ENCODE measurements at places on chromosomes 2 and 18.

DNA sequence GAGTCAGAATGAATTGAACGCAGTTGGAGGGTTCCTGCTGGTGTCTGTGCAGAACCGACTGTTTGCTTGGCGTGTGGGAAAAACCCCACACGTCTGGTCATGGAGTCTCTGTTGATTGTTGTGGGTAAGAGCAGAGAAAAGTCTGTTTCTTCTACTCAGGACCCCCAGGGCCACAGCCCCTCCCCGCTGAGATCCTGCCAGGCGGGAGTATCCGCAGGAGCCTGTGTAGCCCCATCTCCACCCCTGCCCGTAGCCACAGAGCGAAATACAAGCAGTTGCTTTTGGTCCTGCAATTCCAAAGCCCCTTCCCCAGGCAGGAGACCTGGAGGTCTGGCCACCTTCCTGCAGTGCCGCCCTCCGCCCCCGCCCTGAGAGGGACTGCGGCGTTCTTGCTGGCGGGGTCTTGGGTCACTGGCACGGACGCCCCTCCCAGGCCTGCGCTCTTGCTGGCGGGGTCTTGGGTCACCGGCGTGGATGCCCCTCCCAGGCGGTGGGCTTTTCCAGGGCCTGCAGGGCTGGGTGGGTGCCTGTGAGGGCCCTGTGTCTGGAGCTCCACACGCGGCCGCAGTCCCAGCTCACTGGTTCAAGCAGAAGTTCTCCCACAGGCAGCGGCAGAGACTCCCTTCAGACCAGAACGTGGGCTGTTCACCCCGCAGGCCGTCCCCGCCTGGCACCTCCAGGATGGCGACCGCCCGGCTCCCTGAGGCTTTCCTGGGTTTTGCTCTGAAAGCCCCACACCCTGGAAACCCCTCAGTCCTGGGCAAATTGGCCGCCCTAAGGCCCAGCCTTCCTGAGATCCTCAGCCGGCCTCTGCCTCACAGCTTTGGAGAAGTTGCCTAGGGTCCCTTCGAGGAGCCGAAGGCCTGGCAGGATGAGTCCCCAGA lies 76.0 kb upstream of the CTDP1 start:
- no peak for DNase-seq

DNA sequence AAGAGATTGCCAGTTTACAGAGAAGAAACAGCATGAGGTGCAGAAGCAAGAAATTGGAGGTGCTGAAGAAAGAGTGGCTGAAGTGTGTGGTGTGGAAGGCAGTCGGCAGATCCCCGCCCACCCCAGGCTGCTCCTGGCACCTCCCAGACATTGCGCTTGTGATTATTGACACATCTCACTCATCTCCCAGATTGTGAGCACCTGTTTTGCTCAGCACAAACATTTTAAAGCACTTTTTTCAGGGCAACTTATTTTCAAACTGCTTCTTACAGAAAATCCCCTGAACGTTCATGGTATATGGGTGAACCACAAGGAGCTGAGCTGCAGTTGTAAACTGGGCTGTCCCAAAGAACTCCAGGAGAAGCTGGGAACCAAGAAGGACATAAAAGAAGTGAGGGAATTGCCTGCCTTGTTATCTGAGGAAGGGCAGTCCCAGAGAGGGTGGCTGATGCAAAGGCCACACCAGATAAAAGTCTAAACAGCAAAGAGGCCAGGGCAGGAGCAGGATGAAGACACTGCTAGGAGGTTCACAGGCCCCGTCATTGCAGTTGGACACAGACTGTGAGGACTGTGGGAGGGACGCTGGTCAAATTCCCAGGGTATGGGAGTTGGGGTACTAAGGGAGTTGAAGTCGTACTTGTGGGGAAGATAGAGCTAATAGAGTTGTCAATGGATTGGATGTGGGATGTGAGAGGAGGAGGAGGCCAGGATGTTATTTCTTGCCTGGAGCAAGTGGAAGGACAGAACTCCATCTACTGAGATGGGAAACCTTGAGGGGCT lies 65.1 kb downstream of the INPP4A start:
- DNase-seq: no peak

DNA sequence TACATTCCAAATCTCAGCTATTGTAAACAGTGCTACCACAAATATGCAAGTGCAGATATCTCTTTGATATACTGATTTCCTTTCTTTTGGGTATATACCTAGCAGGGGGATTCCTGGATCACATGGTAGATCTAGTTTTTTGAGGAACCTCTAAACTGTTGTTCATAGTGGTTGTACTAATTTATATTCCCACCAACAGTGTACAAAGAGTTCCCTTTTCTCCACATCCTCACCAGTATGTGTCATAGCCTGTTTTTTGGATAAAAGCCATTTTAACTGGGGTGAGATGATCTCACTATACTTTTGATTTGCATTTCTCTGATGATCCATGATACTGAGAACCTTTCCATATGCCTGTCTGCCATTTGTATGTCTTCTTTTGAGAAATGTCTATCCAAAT lies 6.3 kb upstream of the CCNT2 start:
- no peak for DNase-seq

DNA sequence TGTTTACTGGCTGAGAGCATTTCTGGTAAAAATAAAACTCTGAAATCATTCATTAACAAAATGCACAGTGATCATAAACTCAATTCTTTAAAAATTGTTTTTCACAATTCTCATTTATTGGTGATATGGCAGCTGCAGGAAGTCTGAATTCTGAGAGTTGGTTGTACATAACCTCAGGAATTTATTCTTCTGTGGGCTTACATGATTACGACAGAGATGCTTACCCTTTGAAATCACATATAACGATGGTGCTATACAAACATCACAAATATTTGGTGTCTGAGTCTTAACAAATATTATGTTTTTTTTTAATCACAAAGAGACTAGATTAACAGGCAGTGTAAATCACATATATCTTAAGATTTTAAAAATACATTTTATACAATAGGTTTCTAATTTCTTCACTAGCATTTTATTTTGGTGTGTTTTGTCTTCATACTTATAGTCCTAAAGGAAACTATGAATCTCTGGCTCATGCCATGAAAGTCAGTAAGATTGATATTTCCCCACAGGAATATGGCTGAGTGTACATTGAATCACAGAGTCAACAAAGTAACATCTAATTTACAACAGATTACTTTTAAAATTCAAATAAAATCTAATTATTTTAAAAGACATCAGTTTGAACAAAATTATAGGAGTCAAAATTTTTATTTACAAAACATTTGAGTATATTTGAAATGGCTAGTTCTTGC lies 318.8 kb upstream of the THUMPD2 start:
- DNase-seq: no peak

DNA sequence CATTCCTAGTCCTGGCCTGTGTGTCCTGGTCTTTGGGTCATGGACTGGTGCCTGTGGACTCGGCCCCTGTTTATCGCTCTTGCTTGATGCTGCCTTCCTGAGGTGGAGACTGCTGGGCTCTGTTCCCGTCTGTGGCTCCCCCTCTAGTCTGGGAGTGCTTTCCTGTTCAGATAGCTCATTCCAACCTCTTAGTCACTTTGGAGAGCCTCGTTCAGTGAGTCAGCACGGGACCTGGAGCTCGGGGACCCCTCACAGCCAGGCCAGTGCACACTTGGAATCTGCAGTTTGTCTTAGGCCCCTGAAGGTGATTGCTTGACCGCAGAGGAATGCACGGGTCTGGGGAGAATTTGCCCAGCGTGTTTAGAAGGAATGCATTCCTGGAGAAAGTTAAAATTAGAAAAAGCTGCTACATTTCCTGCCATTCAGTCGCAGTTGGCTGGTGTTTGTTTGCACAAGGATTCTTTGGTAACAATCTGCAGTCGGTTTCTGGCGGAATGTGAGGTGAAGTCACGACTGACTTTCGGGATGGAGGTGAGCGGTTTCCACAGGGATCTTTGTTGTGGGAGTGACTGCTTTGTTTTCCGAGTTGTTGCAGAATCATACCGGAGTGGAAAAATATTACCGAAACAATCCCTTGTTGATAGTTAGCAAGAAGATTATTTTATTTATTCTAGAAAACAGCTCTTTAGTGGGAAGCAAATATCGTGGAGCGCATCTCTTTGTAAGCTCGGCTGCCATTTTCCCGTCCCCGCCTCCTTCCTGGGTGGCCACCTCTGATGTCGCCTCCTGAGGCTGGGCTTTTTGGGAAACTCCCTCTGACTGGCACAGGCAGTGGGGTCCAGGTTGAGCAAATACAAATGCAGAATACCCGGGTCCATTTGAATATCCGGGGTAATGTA lies 29.6 kb downstream of the SH3BP4 start:
- no peak for DNase-seq

GRCh38 chr2:7646661-7647060 lies 729.4 kb downstream of the RNF144A start:
- no peak for DNase-seq

- no peak for DNase-seq
These were observed 64.1 kb upstream of the SALL3 start for GRCh38 chr18:78915446-78916008.

DNA sequence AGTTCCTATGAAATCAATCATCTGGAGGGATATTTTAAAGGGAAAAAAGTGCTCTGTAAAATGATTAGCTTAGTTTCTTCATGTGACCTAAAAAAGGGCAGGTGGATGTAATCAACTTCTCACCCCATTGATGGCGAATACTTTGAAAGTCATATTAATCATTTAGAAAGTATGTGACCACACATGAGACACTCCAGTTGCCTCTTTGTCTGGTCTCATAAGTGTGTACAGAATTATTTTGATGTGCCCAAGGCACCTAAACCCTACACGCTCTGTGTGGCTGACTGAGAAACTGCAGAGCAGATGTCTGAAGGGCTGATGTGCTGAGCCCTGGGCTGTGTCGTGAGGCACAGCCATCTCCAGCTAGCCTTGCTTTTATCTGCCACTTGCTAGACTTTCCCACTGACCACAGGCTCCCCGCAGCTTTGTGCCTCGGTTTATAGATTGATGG lies 26.9 kb downstream of the SGPP2 start:
- no peak for DNase-seq

- no peak for DNase-seq
These were observed 18.3 kb downstream of the FIGN start for GRCh38 chr2:163717515-163717914.

- DNase-seq: no peak
These were observed 8.1 kb upstream of the DUSP2 start for GRCh38 chr2:96153291-96153713.

- no peak for DNase-seq
These were observed 39.4 kb downstream of the CMPK2 start for GRCh38 chr2:6826081-6826913.

- no peak for DNase-seq
These were observed 381.4 kb downstream of the RAD51AP2 start for GRCh38 chr2:17136877-17137276.

GRCh38 chr2:189960346-189960745 lies 102.2 kb downstream of the MSTN start:
- no peak for DNase-seq

- no peak for DNase-seq
These were observed 33.8 kb downstream of the MAP4K3 start for GRCh38 chr2:39403311-39403710.

- no peak for DNase-seq
These were observed 195.3 kb downstream of the MGAT5 start for GRCh38 chr2:134449157-134449556.
